ENCODE measurements at places on chromosomes 16 and 17. TPM values are rescaled to one million over a fixed set of nuclear protein-coding genes. Genes with fewer than 3 reads are reported as not detected.

B4GALNT2 gene
- not detected for total RNA-seq

HOXB1 gene
- not detected for total RNA-seq

KRTAP4-6 gene
- total RNA-seq, result not detected

TEKT3 gene
- not detected for total RNA-seq

TRIM65 gene
- 48.6 TPM for total RNA-seq

RCVRN gene
- total RNA-seq, result not detected

TMC5 gene
- total RNA-seq, result 1.4 TPM
